ENCODE measurements at places on chromosomes 5 and 9.

- DNase-seq: no peak
These were observed 125.1 kb upstream of the FST start for GRCh38 chr5:53355316-53355715.

- no peak for DNase-seq
These were observed 18.6 kb upstream of the SLC6A19 start for GRCh38 chr5:1182633-1183423.

DNA sequence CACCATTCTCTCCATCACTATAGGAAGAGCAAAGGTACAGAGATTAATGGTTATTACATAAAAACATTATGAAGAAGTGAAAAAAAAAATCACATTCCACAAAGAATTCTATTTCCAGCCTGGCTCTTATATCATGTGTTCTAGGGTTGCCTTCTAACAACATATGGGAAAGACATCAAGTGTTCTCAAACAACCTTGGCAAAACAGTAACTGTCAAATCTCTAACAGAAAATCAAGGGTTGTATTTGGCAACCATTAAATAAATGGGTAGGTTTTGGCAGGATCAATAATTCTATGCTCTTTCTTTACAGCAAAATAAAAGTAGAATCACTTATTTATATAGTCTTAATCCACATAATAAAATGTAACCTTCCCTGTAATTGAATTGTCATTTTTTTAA, 728.9 kb downstream of the MAT2B start:
- DNase-seq: no peak

DNA sequence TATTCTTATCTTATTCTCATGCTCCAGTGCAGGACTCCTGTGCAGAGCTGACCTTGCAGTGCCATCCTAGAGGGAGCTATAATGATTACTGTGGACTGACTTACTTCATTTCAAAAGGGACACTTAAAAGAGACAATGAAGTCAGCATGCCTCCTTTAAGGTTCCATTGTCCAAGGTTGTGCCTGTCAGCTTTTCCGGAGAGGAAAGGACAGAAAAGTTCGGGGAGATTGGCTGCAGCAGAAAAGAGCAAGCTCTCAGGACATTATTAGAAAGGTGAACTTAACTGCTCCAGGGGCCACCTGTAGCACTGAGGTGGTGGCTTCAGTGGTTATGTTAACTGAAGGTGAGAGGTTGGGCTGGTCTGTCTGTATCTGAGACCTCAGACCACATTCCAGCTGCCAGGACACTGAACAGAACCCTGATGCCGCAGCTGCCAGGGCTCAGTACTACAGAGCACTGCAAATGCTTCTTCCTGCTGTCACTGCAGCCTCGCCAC, 112.9 kb downstream of the ST8SIA4 start:
- DNase-seq: no peak

DNA sequence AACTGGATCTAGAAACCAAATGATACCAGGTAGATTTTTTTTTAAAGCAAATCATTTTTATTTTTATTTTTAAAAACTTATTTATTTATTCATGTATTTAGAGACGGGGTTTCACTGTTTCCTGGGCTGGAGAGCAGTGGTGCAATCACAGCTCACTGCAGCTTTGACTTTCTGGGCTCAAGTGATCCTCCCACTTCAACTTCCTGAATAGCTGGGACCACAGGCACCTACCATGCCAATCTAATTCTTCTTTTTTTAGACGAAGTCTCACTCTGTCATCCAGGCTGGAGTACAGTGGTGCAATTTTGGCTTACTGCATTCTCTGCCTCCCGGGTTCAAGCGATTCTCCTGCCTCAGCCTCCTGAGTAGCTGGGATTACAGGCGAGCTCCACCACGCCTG, 41.3 kb upstream of the CDK20 start:
- DNase-seq: no peak

GRCh38 chr9:86549401-86549811, 195.2 kb upstream of the TUT7 start:
- DNase-seq: no peak

DNA sequence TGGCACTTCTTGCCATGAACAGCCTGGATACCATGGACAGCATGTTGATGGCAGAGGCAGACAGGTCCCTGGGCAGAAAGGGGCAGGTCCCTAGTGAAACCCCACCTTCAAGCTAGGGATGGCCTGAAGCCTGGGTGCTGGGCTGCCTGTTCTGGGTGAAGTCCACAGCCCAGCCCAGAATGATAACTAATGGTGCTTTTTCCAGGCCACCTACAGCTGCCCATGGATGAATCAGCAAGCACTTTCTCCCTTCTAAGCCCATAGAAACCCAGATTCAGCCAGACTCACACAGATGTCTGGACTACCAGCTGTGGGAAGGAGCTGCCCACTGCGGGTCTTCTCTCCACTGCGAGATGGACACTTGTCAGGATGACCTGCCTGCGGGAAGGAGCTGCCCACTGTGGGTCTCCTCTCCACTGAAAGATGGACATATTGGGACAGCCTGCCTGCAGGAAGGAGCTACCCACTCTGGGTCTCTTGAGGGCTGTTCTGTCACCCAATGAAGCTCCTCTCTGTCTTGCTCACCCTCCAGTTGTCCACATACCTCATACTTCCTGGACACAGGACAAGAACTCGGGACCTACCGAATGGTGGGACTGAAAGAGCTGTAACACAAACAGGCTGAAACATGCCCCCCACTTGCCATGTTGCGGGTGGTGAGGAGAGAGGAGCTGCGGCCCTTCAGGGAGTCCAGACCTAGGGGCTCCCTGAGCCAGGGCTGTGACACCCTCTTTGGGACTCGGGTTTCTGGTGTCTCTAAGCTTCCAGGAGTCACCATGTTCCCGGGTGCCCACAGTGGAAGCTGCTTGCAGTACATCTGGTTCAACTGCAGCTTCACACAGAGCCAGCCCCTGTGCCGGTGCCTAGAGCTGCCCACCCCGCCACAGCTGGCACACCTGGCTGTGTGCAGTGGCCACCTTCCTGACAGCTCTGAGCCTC, 60.7 kb upstream of the SYNPO start:
- DNase-seq: no peak

GRCh38 chr5:141121563-141121962, at the start of gene PCDHB4:
PCDHB4 (plus strand) TSS chr5:141121818; CDS start chr5:141121999, 181 bp downstream.
- DNase-seq: peak; percentile 60

DNA sequence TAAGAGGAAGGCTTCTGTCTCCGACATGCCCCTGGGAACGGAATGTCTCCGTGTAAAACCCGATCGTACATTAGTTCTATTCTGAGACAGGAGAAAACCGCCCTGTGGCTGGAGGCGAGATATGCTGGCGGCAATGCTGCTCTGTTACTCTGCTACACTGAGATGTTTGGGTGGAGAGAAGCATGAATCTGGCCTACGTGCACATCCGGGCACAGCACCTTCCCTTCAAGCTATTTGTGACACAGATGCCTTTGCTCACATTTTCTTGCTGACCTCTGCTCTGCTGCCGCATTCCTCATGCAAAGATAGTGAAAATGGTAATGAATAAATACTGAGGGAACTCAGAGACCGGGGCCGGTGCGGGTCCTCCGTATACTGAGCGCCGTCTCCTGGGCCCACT, 2.2 kb upstream of the DPP7 start:
- DNase-seq: no peak

- no peak for DNase-seq
These were observed 5.4 kb downstream of the GOLM1 start for GRCh38 chr9:86093788-86094555.

DNA sequence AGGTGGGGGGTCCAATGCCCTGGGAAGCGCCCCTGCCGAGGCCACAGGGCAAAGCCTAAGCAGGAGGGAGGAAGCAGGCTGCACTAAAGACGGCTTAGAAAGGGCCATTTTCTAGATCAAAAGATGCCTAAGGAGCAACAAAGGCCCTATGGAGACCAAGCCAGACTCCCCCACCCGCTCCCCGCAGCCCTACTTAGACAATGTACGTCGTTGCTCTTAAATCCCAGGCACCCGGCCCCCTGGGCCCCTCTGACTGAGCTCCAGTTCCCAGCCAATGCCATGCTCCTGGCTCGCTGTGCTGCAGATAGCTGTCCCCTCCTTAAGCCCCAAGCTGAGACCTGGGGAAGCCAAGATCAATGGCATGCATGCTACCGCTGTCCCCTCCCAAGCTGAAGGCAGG, 10.3 kb downstream of the IPPK start:
- DNase-seq: no peak

GRCh38 chr5:180623844-180624243, 25.6 kb downstream of the FLT4 start:
- DNase-seq: no peak

- DNase-seq: no peak
These were observed 303 bp downstream of the LIFR start for GRCh38 chr5:38556088-38556598.

DNA sequence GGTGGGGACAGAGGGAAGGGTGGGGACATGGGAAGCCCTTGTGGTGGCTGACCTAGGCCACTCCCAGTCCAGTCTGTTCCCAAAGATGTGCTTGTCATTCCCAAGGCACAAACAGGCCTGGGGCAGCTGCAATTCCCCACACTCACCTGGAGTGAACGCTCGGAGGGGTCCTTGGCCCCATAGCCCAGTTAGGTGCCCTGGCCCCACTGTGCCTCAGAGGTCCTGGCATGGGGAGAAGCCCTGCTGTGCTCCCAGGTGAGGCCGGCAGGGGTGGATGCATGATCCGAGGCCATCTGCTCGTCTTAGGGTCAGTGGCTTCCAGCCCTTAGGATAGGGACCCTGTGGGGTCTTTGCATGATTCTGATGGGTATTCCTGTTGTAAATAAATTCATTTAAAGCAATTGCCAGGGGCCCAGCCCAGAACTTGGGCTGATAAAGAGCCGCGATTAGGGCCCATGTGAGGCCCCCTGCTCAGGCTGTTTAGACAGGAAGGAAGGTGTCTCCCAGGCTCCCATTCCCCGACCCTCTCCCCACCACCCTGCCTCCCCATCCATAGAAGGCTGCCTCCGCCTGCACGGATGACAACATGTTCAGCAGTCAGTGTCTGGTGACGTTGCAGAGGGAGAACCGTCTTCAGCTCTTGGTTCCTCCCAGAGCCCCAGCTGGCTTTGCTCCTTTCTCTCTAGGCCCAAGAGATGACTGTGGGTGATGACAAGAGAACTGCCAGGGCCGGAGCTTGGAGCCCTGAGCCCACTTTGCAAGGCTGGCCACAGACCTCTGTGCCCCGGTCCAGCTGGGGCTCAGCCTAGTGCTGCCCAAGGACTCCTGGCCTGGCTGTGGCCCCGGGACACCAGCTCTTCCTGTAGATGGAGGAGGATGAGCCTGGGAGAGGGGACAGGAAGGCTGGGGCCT, 28.4 kb upstream of the IRX4 start:
- DNase-seq: no peak

DNA sequence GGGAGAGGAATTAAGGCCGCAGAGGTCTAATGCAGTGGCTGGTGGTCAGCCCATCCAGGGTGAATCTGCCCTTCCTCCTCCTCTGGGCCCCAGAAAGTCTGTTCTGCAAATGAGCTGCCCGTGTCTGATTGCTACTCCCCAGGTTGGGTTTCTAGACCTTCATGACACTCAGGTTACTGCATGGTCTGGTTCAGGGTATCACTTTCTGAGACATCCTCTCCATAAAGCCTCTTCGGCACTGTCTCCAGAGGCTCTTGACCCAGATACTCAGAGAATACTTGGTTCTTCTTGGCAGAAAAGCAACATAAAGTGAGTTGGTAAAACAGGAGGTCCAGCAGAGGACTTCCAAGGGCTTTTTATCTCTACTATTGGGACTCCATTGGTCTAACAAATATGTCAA, 62.5 kb upstream of the GDNF start:
- DNase-seq: no peak

DNA sequence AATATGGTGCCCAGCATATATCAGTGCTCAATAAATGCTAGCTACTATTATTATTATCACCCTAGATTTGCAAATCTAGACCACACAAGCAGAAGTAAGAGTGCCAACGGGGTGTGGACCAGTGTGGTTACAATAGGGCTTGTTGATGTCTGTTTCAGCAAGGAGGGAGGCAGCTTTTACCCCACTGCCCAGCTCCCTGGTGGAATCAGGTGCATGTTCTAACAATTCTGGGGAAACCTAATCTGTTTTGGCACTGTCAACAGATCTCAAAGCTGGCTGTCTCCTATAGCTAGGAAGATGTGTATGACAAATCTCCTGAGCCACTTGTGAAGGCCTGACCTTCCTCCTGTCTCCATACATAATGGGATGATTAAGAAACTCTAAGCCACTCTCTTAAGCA, 5.7 kb downstream of the TGFBI start:
- DNase-seq: no peak

- DNase-seq: no peak
These were observed 65.3 kb downstream of the MARCHF3 start for GRCh38 chr5:126965061-126965475.

DNA sequence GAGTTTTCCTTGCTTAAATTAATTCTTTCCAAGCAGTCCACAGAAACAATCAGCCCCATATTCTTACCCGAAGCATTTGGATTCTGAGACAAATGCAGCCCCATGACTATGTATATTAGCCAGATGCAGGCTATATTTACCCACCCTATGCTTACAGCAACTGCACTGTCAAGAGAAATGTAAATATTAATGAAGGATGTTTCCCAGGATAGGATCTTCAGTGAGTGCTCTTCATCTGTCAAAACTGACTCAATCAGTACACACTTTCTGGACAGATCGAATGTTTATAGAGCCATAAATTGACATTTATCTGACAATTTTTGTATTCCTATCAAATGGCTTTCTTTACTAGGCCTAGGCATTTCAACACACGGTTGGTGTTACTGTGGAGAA, 725.3 kb upstream of the SEMA6A start:
- no peak for DNase-seq

- no peak for DNase-seq
These were observed 113.6 kb downstream of the ACTL7B start for GRCh38 chr9:108742191-108742590.

- DNase-seq: no peak
These were observed 33.6 kb downstream of the PDE6A start for GRCh38 chr5:149911031-149911430.

GRCh38 chr9:136389396-136389795, 10.6 kb downstream of the SNAPC4 start:
- no peak for DNase-seq

DNA sequence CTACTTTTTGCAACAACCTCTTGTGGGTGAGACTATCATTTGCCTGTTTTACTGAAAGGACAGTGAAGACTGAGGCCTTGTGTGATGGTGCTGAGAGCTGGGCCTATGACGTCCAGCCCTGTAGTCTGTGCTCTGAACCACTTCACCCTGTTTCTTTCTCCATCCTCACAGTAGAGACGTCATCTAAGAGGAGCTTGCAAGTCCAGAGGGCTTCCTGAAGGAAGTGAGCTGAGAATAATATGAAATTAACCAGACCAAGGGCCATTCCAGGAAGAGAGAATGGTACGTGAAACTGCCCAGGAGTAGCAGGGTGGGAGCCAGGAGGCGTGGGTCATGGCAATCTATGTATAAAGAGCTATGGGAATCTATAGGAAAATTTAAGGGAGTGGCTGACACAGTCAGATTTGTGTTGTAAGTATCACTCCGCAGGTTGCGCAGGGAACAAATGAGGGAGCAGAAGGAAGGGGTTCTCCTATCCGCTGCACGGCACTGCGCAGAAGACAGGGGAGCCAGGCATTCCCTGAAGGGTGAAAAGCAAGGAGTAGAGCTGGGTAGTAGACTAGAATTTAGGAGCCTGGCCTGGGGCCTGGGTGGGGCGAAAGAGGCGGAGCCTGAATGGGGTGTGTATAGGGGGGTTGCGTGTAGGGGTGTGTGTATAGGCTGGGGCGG, 596 bp upstream of the FGFR4 start:
- no peak for DNase-seq
